Fibroblast of skin of abdomen (primary cell): ENCODE measurements at places on chromosomes 5 and 9.

GRCh38 chr9:13410566-13411031, 131.1 kb upstream of the MPDZ start:
- DNase-seq: peak; percentile 10

GRCh38 chr5:132325691-132326090, 31.5 kb downstream of the SLC22A4 start:
- DNase-seq: no peak

DNA sequence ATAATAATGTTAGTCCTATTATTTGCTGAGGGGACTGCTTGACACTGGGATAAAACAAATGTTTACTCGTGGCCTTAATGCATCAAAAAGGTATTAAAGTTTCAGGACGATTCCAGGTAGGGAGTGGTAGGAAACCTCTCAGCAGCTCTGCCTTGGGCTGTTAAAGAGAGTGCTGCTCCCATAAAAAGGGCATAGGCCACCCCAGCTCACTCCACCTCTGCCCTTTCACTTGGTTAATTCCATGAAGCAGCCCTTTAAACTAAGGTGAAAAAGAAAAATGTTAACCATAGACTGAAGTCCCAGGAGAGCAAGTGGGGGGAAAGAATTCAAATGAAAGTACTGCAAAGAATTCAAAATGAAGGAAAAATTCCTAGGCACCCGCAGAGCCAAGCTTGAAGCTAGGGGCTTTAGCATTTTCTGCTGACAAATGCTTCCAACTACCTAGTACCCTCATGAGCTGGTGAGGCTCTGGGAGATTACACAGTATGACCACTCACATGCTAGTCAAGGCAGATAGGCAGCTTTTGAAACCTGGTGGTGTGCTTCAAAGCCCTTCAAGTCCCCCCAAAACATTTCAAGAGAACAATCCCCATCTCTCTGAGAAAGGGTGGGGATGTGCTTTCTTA, 8.5 kb downstream of the KLF9 start:
- DNase-seq: peak; percentile 25

DNA sequence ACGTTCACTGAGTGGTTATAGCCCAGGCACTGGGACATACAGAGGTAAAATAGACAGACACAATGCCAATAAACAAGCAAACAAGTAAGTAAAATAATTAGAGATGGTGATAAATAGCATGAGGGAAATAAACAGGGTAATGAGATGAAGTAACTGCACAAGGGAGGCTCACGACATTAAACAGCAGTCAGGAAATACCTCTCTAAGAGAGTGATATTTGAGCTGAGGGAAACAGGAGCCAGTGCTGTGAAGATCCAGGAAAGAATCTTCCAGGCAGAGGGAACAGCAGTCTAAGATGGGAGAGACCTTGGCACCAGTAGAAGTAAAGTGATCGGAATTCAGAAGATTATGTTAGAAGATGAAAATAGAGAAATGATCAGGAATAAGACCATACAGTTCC, 279.4 kb downstream of the HINT1 start:
- no peak for DNase-seq

DNA sequence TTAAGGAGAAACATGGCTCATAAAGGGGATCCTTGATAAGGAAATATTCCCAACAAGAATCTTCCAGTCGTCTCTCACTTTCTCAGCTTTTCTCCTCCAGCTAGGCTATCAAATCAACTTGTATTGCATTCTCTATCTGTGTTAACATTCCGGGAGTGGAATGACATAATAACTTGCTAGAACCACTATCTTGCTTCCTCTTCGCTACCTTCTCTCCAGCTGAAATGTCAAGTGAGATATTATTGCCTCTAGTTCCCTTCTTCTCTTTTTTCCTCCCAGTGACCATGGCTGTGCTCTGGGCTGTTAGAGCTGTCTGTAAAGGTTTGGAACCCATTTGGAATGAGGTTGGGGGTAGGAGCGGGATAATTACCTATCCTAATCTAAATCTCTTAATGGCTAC, 1329.5 kb upstream of the WWC1 start:
- no peak for DNase-seq

DNA sequence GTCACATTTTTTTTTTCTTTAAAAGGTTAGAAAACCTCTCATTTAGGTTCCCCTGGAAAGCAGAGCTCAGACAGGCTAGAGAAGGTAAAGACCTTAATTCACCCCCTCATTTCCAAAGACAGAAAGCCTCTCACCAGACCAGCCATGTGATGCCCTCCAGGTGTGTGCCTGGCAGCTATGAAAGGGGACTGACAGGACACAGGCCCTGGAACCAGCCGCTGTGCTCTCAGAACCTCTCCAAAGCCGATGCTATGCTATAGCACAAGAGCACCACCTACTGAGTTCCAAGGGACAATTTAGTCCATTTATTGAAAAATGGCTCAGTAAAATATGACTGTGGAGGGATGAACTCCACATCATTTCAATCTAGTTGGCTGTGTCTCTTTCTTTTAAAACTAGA, 48.8 kb downstream of the FANCC start:
- peak; percentile 28 for DNase-seq

- peak; percentile 46 for DNase-seq
These were observed 23.6 kb downstream of the SCAI start for GRCh38 chr9:125119643-125120286.

DNA sequence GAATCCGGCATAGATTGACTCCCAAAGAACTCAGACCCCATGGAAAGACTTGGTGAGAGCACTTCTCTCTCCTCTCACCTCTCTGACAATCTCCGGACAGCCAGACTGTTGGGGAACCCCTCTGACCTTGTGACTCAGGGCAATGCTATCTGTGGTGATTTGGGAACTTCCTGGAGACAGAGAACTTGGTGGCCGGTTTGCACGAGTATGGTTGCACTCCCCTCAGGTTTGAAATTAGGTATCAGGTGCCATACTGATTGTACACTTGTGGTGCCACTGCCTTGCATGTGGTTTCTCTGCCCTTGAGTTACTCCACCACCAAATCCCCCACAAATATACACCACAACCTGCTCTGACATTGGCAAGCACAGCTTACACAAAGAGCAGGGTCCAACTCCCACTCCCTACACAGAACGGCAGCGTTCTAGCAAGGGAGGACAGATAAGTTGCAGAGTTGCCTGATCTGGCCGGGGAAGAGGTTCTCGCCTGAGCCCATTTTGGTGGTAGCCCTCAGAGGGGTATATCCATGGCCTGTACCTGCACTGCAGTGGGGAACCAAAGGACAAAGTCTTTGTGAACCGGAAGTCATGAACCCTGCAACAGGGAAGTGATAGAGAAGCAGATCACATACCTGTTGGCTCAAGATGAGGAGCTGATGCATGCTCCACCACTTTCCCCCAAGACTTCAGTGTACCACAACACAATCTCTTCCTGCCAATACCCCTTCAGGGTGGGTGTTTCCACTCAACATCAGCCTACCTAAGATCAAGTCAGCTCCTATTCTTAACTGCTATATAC, 255.1 kb downstream of the MCTP1 start:
- DNase-seq: no peak

GRCh38 chr5:138947780-138948179, 72.6 kb upstream of the LRRTM2 start:
- DNase-seq: no peak

GRCh38 chr9:118701985-118702384, 667.2 kb downstream of the BRINP1 start:
- no peak for DNase-seq

GRCh38 chr5:104111632-104112031, 549.0 kb upstream of the NUDT12 start:
- no peak for DNase-seq

GRCh38 chr9:22528485-22528884, 81.9 kb downstream of the DMRTA1 start:
- DNase-seq: peak; percentile 28

- DNase-seq: no peak
These were observed 79.6 kb upstream of the RNU6ATAC start for GRCh38 chr9:134243778-134244467.

- DNase-seq: peak; percentile 57
These were observed 5.2 kb downstream of the MEF2C start for GRCh38 chr5:88877826-88878225.

GRCh38 chr5:132901036-132901435, 27.6 kb downstream of the LEAP2 start:
- DNase-seq: no peak

GRCh38 chr9:20684875-20685696, 1.0 kb downstream of the FOCAD start:
- peak; percentile 68 for DNase-seq

- no peak for DNase-seq
These were observed 36.7 kb downstream of the PTPDC1 start for GRCh38 chr9:94120854-94121376.

- DNase-seq: no peak
These were observed 157.2 kb upstream of the ATP10B start for GRCh38 chr5:161009194-161009593.

DNA sequence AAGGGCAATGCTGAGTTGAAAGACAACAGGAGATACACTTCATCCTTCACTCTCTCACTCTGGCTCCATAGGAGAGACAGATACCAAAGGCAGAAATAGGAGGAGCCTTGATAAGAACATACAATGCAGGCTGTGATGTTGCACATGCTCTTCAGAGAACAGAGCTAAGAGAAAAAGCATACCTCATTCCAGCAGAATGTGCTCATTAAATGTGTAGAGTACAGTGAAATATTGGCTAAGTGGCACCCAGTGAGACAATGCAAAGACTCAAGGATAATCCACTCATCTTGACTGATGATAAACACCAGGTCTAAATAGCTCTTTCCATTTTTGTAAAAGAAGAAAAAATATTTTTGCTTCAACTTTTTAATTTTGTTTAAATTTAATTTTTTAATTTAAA, 139.7 kb downstream of the OR2K2 start:
- no peak for DNase-seq

GRCh38 chr5:169772256-169772655, 135.2 kb downstream of the DOCK2 start:
- no peak for DNase-seq

DNA sequence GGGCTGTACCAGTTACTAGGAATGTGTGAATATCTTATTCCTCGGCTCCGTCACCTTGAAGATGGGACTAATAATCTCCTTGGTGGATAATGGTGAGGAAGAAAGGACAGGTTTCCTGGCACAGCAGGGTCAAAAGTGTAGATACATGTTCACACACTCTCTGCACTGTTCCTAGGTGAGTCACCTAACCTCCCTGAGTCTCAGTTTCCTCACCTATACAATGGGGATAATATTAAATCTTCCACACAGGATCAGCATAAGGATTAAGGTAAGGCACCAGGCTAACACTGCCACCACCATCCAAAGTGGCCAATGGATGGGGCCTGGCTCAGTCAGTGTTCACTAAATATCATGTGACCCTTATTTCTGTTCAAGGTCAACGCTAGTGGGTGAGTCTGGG, 66.9 kb downstream of the PSMB7 start:
- DNase-seq: no peak

DNA sequence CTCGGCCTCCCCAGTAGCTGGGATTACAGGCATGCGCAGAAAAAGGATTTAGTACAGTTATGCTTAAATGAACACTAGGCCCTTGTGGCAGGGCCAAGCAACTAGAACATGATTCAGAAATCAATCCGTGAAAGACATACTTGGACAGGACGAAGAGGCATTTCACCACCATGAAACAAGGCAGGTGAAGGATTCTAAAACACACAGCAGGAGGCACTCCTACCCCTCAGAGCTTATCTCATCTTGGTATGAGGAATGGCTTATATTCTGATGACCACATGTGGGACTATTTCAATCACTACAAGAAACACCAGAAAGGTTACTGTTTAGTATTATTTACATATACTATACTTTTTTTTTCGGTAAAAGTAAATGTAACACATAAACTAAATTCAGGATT, 15.7 kb downstream of the OR2S2 start:
- no peak for DNase-seq

- DNase-seq: peak; percentile 67
These were observed 101.1 kb downstream of the RGS3 start for GRCh38 chr9:113564498-113565237.

GRCh38 chr5:174608631-174609097, 115.7 kb upstream of the MSX2 start:
- DNase-seq: no peak

GRCh38 chr5:29193972-29194371, 1999.5 kb upstream of the CDH6 start:
- DNase-seq: no peak

- peak; percentile 28 for DNase-seq
These were observed 318.8 kb downstream of the PIK3R1 start for GRCh38 chr5:68534131-68534940.

- DNase-seq: peak; percentile 34
These were observed 457.3 kb downstream of the RAB3C start for GRCh38 chr5:59040024-59040803.

DNA sequence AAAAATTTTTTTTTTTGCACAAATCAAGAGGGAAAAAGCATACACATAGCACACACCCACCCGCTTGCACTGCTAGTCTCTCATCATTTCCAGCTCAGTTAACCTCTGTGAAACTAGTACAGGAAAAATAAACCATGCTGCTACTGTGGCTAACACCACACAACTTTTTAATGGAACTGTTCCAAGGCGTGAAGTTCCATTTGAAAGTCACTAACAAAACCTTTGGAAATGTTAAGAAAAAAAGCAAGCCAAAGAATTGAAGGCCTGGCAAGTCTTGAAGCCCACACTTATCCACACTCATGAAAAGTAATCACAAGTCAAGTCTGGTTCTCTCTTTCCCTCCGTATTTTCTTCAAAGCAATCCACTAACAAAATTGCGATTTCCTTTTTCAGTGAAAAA, 116.3 kb downstream of the FANCC start:
- no peak for DNase-seq

- DNase-seq: peak; percentile 45
These were observed 3.9 kb downstream of the RASGRF2 start for GRCh38 chr5:80963966-80964481.

DNA sequence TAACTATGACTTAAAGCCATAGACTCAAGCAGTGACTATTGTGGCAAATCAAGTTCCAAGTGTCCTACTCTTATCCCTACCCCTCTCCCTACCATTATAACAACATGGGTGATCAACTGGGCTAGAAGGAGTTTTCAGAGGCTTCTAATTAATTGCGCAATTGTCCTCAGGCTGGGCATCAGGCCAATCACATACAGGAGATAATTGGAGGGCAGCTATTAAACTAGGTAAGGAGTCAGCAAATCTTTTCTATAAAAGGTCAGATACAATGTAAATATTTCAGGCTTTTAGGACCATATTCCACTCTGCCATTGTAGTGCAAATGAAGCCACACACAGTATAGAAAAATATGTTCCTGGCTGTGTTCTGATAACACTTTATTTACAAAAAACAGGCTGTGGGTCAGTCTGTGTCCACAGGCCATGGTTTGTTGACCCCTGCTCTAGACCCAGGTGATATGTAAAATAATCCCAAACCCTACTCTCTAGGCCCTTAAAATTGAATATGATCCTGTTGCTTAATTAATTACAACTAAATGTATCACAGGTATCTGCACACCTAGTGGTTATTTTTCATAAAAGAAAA, 141.4 kb upstream of the PIK3R1 start:
- DNase-seq: no peak
